T-cell (primary cell): ENCODE measurements at places on chromosomes 16 and 17. TPM values are rescaled to one million over a fixed set of nuclear protein-coding genes. Genes with fewer than 3 reads are reported as not detected.

DNA sequence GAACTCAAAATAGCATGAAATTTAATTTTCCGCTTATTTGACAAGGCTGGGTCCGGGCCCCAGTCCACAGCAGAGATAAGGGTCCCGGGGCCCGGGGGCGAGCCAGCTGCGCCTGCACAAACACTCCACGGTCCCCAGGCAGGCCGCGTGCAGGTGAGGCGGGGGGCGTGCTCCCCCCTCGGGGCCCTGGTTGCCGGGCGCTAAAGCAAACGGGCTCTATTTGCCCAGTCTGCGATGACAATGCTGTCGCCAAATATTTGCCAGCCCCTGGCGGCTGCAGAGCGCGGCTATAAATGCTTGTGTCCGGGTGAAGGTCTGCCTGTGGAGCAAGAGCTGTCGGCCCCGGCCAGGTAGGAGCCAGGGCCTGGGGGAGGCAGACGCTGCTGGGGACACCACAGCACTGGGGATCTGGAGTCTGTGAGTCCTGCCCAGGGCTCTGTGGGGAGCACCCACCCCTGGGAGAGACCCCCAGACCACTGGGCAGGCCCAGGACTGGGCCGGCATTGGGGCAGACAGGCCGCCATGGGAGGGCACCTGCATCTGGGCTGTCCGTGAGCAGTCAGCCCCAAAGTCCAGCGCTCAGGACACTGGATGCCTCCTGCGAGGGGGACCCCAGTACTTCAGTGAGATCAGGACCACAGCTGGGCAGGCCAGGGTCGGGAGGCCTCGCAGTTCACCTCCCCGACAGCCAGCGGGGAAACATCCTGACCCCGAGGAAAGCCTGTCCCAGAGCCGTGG is at the start of gene PERCC1:
Gene PERCC1 (plus strand): TSS at position 320 of the 738 bp plus-strand sequence. CDS start 1,516 bp downstream, outside the sequence.
- DNase-seq, result no peak

GRCh38 chr16:31108794-31109558 is 790 bp downstream of the BCKDK start:
- DNase-seq, result no peak

GRCh38 chr17:80691784-80692183 is 147.1 kb downstream of the RPTOR start:
- no peak for DNase-seq

HLF gene
- total RNA-seq, result 2.5 TPM

TOX3 gene
- total RNA-seq, result 0.09 TPM
